Regular cardiac myocyte (primary cell): ENCODE measurements at places on chromosomes 2 and 18. TPM values are rescaled to one million over a fixed set of nuclear protein-coding genes. Genes with fewer than 3 reads are reported as not detected.

Gene PLGLB2
- total RNA-seq, result 0.38 and 2.3 TPM in 2 replicates

Gene ZNF142
- total RNA-seq, result 4.8 and 7.5 TPM in 2 replicates

Gene HRH4
- under 0.01 and 0.28 TPM in 2 replicates for total RNA-seq

Gene ERMN
- total RNA-seq, result 0.19 and 0.28 TPM in 2 replicates

Gene EVA1A
- total RNA-seq, result 67.1 and 80.3 TPM in 2 replicates

Gene ATG9A
- total RNA-seq, result 36.4 and 39.9 TPM in 2 replicates

Gene C2orf81
- total RNA-seq, result 0.58 and 1.1 TPM in 2 replicates

Gene CDH7
- total RNA-seq, result not detected in 2 replicates

Gene MAP4K3
- total RNA-seq, result 28.9 and 60.0 TPM in 2 replicates

Gene IHH
- not detected in 2 replicates for total RNA-seq

Gene NT5DC4
- not detected in 2 replicates for total RNA-seq

Gene PLEKHH2
- total RNA-seq, result 2.7 and 11.6 TPM in 2 replicates

Gene WDR12
- total RNA-seq, result 40.6 and 50.6 TPM in 2 replicates

Gene FOXD4L1
- 0.19 and 0.28 TPM in 2 replicates for total RNA-seq

Gene TMEM178A
- 0.19 and 1.1 TPM in 2 replicates for total RNA-seq
